Stimulated activated CD8-positive, alpha-beta memory T cell treated with anti-CD3 and anti-CD28 coated beads, Interleukin-2, amount 100 ng/mL, for 48 hours (primary cell): ENCODE measurements at places on chromosomes 1 and 21.
A peak's percentile ranks its signal among the peaks of the same experiment; 100 is the strongest.

- DNase-seq: no peak
Observed at GRCh38 chr1:183640193-183640592, 4.6 kb upstream of the ARPC5 start.

- DNase-seq: peak; percentile 67
Observed at GRCh38 chr1:112718691-112719418, 3.7 kb upstream of the PPM1J start.

DNA sequence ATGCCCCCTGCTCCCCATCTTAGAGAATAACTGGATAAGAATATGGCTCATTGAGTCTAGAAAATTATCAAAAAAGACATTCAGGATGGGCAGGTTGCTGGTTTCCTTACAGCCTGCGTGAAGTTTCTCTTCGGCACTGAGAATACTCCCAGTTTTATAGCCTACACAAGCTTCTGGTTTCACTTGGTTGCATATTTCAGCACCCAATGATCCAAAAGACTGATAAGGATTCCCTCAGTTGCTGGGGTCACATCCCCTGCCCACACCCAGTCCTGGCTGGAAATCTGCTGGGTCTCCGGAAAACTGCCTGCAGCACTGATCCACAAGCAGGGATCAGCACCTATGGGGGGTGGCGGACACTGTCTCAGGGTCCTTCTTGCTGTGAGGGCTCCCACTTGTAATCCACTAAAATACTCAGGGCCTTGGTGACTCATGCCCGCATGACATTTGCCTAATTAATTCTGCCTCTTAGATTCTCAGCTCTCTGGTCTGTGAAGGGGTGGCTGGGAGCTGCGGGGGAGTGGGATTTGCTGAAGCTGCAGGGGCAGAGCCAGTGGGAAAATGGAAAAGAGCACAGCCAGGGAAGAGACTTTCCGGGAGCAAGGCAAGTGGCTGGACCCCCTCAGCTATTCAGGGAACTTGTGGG lies 142.5 kb downstream of the ZNF648 start:
- no peak for DNase-seq

- DNase-seq: no peak
Observed at GRCh38 chr1:48715921-48716320, 60.8 kb downstream of the BEND5 start.

DNA sequence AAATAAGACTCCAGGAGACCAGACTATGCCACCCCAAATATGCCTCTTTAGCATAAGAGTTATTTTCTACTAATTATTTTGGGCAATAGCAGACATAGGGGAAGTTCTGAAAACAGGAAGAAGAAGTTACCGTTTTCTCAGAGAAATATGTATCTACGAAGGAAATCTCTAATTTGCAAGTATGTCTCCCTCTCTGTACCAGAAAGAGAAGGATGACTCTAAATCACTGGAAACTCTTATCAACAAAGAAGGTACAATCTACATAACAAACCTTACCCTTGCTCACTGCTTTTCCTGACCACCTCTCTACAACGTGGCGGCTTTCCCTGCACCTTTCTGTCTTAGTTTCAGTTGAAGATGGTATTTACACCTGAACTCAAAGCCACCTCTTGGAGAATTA lies 49.0 kb downstream of the OMA1 start:
- DNase-seq: no peak

DNA sequence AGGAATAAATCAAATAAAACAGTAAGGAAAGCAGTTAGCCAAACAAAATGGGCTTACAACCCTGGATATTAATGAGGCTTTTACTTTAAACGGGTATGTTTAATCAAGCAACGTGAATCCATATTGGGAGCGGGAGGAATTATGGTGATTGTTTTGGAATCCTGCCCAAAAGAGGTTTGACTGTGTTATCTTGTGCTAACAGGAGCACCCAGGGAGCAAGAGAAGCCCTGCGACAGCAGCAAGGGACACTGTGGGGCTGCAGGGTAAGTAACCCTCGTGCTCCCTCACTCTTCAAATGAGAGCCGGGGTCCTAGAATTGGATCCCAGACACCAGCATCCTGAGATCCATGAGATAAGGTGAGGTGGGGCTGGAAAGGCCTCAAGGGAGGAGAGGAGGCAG lies 72.6 kb upstream of the PGBD5 start:
- DNase-seq: no peak

DNA sequence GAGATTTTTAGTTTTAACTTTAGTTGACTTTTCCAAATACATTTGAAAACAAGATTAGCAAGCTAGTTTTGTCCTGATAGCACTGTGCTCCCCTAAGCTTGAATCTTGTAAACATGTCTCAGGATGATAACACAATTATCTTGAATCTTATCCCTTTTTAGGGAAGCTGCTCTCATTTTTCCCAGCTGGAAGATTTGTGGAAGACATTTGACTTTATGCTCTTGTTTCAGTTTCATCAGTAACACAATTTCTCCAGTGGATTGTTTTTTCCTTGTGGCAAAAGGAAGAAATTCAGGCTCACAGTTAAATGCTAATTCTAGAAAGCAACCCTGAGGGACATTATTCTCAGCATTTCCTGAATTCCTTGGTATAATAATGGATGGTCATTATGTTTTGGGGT lies 88.8 kb downstream of the CDC7 start:
- DNase-seq: no peak

GRCh38 chr21:37886120-37886519 lies 30.1 kb downstream of the KCNJ6 start:
- DNase-seq: no peak

DNA sequence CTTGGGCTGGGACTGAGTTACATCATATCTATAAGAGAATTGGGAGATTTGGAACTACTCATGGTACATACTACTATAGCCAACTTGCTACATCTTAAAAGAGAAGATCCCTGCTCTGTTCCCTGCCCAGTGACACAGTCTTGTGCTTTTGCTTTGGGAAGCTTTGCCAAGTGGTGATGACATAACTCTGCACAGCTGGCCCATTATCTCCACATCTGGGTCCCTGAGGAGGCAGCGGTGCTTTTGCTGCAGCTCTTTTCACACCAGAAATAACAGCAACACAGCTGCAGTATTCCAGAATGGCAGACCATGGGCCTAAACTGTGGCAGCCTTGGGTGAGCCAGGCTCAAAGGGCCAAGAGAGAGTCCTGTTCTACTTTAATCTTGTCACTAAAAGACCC lies 296.0 kb downstream of the HHAT start:
- no peak for DNase-seq

GRCh38 chr1:213457186-213457585 lies 406.1 kb downstream of the RPS6KC1 start:
- no peak for DNase-seq

- DNase-seq: no peak
Observed at GRCh38 chr1:245690946-245691541, 536.3 kb downstream of the KIF26B start.

- DNase-seq: no peak
Observed at GRCh38 chr1:187763976-187764375, 935.2 kb downstream of the PLA2G4A start.

DNA sequence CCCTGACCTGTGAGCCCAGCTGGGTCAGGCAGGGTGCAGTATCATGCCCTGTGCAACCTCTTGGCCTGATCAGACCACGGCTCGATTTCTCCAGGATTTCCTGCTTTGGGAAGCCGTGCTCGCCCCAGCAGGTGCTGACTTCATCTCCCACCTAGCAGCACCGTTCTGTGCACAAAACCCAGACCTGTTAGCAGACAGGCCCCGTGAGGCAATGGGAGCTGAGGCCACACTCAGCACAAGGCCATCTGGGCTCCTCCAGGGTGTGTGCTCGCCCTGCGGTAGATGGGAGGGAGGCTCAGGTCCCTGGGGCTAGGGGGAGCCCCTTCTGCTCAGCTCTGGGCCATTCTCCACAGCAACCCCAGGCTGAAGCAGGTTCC lies 29.6 kb downstream of the SLC19A1 start:
- DNase-seq: no peak

DNA sequence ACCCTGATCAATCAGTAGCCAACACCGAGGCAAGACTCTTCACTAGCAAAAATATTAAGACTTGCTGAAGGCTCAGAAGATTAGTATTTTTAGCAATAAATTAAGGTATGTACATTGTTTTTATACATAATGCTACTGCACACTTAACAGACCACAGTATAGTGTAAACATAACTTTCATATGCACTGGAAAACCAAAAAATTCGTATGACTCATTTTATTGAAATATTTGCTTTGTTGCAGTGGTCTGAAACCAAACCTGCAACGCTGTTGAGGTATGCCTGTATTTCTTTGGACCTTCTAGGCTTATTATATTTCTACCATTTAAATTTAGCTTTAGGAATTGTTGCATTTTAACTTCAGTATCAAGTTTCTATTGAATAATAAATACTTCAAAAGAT lies 65.8 kb upstream of the BCL9 start:
- no peak for DNase-seq

GRCh38 chr1:219265026-219265515 lies 91.4 kb downstream of the LYPLAL1 start:
- no peak for DNase-seq

DNA sequence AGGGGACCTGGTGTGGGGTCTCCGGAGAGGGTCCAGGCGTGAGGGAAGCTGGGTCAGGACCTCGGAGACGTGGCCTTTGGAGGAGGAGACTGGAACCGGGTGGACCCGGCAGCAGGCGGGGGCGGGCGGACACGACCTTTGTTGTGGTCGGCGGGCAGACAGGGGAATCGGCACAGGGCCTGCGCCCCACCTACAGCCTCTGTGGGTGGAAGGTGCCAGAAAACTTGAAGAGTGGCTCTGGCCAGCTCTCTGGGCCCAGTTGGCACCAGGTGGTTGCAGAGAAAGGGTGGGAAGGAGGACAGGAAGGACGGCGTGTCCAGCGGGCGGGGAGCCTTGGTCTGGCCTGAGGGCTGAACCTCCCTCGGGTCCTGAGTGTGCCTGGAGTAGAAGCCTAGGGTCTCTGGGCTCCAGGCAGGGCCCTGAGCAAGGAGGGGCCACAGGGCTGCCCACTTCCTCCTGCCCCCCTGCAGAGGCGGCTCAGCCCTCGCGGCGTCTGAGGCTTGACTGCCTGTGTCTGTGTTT lies 7.7 kb upstream of the TTLL10 start:
- DNase-seq: no peak

GRCh38 chr1:167231873-167232450 lies 11.3 kb downstream of the POU2F1 start:
- DNase-seq: no peak

DNA sequence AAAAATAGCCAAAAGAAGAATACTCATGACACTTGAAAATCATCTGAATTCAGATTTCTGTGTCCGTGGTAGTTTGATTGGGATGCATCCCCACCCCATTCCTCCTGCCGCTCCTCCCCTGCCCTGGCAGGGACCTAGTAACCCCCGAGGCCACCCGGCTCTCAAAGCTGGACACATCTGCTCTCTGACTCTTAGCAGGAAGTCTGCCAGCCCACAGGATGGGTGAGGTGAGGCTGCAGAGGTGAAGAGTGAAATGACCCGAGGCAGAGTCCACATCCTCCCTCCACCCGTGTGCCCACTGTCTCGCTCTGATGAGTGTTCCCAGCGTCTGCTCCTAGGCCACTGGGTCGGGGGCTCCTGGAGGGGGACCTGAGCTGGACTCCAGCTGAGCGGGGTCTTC lies 308.5 kb upstream of the VAMP3 start:
- no peak for DNase-seq
